Caki2 (cell line): ENCODE measurements at places on chromosomes 2 and 18.

DNA sequence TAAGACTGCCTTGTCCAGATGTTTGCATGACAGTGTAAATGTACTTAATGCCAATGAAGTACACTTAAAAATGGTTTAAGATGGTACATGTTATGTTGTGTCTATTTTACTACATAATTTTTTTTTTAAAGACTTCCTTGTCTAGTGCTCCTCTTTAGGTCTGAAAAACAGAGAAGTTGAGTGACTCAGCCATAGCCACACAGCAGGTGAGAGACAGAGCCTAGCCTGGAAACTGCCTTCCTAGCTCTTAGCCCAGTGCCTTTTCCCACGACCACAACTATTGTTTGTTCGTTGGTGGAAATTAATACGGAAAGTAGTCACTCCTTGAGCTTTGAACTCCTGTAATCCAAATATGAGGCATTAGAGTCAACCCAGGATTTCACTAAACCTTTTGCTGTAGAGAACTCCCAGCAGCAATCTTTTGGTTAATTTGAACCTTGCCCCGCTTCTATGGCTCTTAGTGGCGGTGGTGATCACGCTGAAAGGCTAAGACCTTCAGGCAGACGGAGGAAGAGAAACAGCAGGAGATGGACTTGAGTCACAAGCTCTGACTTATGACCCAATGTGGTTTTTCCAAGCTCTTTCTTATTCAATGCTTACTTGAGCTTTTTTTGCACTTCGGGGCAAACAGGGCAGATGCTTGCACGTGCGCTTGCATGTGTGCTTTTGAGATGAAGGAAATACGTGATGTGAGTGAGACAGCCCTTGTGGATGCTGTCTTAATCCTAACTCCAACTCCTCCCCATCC, 21.2 kb downstream of the TRIB2 start:
- no peak for DNase-seq

- no peak for DNase-seq
Observed at GRCh38 chr18:58361212-58361611, 267.7 kb downstream of the ALPK2 start.

GRCh38 chr2:174561283-174561971, 36.2 kb downstream of the WIPF1 start:
- no peak for DNase-seq

DNA sequence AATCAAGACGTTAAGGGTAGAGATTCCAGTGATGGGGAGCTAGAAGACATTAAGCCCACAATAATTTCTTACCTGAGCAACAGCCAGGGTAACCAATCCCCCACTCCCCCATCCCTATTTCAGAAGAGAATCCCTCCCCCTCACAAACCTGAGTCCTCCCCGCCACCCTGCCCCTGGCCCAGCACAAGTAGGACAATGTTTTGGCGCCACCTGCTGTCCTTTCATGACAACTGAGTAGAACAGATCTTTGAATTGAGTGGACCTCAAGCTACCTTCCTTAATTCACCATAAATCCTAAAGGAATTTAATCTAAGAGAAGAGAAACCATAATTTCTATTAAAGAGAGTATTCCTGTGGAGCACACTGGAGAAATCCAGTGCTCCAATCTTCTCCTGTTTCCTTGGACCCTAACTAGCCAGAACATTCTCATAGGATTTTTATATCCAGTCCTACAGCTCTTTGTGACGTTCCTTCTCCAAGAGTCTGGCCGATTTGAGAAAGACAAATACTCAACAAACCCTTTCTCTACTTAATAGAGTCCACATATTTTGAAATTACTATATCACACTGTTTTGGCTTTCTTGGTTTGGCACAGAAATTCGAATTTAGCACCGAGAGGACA, 41.1 kb downstream of the NHEJ1 start:
- DNase-seq = peak; percentile 14

GRCh38 chr2:240300261-240300821, 135.1 kb upstream of the GPC1 start:
- no peak for DNase-seq

DNA sequence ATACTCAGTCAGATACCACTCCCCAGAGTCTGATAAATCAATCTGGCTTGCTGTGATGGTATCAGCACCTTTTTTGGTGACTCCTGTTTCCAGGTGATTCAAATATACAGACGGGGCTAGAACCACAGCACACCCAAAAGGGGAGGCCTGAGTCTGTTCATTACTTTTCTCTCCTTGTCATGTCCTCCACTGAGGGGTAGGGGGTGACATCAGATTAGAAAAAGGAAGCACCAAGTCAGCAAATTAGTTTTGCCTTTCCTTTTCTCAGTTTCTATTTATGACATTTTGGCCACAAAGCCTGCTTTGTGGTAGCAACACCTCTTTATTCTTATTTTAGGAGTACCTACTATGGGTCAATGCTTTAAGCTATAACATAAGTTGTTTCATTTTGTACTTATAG, 127.4 kb downstream of the CCDC102B start:
- no peak for DNase-seq
